ENCODE measurements at places on chromosomes 3 and 15.

- no peak for DNase-seq
Measured at GRCh38 chr15:77866186-77866585, 211.3 kb downstream of the TBC1D2B start.

- DNase-seq = peak; percentile 14
Measured at GRCh38 chr3:117035745-117036144, 326.2 kb downstream of the TUSC7 start.

GRCh38 chr3:8482960-8483665, 18.5 kb upstream of the LMCD1 start:
- no peak for DNase-seq

DNA sequence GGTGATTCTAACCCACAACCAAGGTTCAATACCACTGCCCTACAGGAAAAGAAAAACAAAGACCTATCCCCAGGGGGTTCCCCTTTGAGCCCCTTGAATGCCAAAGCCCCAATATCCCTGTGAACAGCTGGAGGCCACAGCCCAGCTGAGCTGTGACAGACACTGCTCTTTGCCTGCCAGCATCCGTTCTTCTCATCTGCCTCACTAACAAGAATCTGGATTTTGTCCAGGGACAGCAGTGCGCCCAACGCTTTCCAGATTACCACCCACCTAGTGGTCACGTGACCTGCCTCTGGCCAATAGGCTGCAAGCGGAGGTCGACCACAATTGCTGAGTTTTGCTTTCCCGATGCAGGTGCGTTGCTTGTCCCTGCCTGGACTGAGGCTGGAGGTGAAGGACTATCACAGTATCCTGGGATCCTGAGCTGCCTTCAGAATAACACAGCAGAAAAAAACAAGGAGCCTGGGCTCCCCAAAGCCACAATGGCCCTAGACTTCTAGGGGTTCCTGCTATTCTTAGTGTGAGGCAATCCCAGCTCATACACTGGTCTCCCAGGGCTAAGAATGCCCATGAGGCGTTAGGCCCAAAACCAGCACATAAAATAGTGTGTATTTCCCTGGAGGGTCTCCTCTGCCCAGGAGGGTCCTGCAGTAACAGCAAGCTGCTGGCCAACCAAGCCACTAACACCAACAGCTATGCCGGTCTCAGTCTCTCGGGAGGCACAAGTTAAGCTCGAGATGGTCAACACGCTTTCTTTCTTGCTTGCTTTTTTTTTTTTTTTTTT, 13.8 kb downstream of the BDH1 start:
- no peak for DNase-seq

DNA sequence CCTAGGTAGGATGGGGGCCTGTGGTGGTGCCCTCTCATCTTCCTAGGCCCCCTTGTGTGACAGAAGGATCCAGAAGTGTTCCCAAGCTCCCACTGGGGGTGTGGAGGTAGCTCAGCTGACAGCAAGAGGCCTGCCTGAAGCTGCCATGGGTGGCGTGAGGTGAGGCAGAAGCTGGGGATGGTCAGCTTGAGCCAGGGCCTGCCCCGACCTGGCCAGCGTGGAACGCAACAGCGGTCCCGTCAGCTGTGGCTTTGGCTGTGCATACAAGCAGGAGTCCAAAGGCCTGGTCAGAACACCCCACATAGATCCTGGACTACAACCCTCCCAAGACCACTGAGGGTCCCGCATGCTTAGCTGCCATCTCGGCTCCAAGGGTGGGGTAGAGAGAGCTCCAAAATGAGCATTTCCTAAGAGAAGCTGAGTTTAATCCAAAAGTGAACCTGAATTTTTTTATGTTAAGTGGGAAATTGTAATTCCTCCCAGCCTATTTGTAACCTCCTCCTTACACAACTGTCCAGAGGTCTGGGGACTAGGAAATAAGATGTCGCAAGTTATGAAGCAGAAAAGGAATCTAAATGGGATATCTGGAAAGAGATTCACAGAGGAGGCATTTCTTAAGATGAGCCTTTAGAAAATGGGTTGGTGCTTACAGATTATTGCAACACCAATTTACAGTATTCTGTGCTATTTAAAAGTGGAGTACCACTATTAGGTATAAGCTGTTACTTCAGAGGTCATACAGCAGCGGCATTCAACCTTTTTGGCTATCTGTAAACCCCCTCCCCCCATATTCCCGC, 9.9 kb upstream of the PLA2G4D start:
- no peak for DNase-seq

DNA sequence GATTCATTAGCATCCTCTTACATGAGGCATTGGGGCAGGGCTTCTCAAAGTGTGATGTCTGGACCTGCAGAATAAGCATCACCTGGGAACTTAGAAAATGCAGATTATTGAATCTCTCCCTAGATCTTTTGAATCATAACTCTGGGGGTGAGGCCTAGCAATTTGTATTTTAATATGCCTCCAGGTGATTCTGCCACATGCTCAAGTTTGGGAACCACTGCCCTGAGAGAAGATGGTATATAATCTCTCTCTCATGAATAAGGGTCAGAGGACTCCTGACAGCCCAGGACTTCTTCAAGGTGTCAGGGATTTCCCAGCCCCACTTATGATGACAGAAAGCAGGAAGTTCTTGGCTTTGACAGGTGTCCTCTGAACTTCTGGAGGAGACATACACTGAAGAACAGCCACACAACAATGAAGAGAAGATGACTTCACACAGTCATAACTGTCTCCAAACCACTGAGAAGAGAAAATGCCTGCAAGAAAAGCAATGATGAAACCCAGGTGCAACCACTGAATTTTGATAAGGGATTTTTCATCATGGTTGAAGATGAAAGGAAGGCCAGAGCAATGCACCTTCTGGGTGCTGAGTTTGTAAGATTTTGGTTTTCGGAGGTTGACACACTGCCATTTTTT, 211.9 kb upstream of the MRPL3 start:
- no peak for DNase-seq

GRCh38 chr3:171972871-171973348, 66.5 kb upstream of the FNDC3B start:
- DNase-seq = no peak

- DNase-seq = no peak
Measured at GRCh38 chr15:84034578-84035398, 200.8 kb upstream of the GOLGA6L4 start.

DNA sequence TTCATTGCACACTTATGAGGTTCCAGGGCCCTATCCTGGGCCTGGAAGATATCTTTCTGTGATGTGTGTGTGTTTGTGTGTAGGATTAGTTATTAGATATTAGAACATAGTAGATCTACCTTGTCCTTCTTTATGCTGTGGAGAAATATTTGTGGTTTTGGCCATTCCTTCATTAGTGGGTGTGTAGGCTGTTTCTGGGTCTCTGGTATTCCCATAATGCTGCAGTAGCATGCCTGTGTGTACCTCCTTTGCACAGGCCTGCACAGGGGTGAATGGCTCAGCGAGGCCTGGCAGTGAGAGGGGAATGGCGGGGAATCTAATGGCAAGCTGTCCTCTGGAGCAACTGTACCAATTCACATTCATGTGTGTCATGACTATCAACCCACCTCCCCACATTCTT, 125.8 kb upstream of the MRPS22 start:
- no peak for DNase-seq

DNA sequence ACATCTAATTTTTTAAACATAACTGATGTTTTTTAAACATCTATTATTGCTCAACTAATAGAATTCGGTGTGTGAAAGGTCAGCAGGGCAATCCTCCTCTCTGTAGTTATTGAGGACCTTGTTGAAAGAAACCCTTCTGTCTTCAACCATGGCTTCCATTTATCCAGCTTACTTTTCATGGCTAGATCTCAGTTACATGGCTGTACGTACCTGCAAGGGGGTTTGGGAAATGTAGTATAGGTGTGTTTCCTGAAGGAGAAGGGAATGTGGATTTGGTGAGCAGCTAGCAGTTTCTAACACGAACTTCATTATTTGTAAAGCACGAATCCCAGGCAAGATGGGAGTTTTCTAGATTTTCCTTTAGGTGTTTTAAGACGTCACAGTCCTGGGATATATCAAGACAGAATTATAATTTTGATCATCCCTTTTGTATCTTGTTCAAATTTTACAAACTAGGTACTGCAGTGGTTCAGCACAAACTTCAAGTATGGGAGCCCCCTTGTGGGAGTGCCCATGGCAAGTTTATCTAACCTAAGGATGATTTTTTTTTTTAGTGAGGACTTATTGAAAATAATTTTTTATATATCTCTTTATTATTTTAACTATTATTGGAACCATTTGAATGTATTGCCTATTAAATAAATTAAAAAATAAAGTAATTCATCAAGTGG, 41.6 kb downstream of the FBXL2 start:
- no peak for DNase-seq

DNA sequence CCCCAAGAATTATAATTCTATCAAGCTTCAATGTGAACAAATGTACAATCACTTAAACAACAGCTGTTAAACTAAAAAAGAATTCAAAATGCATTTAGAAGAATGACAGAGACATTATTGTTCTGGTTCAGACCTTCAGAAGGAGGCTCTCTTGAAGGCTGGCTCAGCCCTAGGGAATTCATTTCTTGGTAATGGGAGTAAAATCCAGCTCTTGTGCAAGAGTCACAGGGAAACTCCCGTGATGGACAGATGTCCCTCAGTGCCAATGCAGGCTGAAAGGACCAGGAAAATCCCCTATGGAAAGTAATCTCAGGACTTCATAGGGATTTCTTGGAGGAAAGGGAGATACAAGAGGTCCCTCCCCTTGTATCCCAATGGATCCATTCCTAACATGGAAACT, 149.9 kb upstream of the STT3B start:
- DNase-seq = no peak

DNA sequence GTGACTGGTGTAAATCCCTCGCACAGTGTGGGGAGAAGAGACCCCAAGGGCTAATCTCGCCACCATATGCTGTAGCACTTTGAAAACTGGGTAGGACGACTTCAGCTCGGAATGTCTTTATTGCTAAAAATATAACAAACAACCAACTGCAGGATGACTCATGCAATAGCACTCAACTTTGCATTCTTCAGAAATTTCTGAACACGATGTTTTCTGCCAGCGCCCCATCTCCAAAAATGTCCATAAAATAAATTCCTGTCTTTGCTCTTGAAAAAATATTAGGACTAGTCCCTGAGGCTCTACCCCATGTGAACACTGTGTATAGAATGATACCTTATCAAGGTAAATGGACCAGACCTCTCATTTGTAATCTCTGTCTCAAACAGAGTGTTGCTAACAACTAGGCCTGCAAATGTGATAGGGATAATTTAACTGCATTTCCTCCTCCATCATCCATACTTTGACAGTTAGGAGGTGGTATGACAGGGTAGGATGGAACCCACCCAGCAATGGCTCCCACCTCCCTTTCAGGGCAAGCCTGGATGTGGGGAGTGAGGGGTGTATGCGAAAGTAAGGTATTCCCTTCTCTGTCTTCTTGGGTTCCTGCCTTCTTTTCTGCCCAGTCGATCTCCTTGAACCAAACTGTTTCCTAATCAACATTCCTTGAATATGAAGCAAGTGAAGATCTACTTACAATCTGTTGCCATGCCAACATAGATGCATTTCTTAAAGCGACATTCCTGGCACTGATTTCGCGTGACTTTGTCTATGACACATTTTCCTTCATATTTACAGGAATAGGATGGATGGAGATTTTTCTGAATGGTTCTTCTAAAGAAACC, 201.1 kb downstream of the NR1D2 start:
- no peak for DNase-seq

DNA sequence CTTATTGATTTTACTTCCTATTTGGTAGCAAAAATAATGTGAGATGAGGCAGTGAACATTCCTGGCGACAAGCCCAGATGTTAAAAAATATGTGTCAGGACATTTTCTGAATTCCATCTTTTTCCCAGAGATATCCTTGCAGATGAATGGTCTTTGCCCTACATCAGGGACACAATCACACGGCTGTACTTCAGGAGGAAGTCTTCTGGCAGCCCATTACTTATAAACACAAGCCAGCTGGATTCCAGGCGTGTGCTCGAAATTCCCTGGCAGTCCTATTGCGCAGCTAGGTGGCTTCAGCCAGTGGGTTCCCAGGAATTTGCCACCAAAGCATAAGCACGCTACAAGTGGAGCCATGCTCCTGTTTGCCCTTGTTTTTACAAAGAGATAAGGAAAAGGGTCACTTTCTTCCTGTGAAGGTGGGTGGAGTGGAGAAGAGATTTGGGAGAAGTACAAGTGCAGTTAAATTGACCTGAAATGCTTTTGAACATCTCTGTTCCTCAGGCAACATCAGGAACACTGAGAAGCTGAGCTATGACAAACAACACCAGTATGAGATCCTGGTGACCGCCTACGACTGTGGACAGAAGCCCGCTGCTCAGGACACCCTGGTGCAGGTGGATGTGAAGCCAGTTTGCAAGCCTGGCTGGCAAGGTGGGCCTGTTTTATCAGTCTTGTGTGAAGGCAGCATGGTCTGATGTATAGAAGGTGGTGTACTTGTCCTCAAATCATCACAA, 257.1 kb upstream of the TRIM42 start:
- no peak for DNase-seq

DNA sequence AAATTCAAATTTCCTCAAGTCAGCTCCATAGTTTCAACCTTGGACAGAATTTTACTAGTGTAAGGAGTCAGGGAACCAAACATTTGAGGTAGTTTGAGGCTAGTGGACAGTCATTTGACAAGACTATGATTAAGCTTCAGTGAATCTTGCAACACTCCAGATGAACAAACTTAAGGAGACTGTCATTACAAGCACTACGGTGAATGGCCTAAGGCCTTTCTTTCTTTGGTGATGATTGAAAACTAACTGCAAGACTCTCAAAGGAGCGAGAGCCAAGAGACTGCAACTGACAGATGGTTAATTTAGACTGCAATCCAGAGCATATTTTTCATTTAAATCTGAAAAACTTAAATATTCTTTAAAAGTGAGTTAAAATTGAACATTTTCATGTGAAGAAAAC, 272.3 kb upstream of the NECTIN3 start:
- DNase-seq = no peak

DNA sequence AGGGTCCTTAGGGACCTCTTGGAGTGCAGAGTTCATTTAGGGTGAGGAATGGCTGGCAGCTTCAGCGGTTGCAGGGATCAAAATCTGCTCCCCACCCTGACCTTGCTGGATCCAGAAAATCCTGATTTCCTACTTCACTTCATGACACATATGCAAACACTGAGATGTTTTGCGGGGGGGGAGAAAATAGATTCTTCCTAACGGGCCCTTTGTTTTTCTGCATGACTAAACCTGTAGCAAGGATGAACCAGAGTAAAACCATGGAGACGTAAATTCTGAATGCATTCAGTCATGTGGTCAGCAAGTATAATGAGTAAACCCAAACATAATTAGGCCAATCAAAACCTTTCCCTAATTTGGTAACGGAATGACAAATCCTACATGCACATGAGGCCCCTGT, 20.0 kb upstream of the RBP1 start:
- DNase-seq = no peak

Data from MV-4-11 (cell line).